ENCODE measurements at places on chromosomes 6 and 20.

GRCh38 chr20:57686931-57687652 lies 22.7 kb downstream of the PMEPA1 start:
- no peak for DNase-seq

- no peak for DNase-seq
Measured at GRCh38 chr6:114445846-114446245, 103.0 kb upstream of the HS3ST5 start.

DNA sequence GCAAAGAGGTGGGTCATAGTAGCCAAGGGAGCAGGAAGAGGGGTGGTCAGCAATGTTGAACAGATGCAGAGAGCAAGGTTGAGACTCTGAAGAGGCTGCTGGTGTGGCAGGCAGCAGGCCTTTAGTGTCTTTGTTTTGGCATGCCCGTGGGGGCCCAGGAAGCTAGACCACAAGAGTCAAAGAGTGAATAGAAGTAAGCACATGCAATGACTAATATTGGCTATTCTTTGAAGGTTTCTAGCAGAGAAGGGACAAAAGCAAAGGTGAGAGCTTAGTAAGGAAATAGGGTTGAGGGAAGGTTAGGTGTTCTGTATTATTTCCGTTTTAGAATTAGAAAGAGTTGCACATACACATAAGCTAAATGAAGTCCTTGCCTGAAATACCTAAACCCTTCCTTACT lies 18.8 kb downstream of the TDRD6 start:
- no peak for DNase-seq

- DNase-seq, result no peak
Measured at GRCh38 chr6:26500102-26500501, at the start of gene BTN1A1. Gene BTN1A1, plus strand, starts transcription at chr6:26500303. Its CDS starts 984 bp downstream, at chr6:26501287.

- no peak for DNase-seq
Measured at GRCh38 chr6:4615891-4616290, 160.3 kb upstream of the CDYL start.

DNA sequence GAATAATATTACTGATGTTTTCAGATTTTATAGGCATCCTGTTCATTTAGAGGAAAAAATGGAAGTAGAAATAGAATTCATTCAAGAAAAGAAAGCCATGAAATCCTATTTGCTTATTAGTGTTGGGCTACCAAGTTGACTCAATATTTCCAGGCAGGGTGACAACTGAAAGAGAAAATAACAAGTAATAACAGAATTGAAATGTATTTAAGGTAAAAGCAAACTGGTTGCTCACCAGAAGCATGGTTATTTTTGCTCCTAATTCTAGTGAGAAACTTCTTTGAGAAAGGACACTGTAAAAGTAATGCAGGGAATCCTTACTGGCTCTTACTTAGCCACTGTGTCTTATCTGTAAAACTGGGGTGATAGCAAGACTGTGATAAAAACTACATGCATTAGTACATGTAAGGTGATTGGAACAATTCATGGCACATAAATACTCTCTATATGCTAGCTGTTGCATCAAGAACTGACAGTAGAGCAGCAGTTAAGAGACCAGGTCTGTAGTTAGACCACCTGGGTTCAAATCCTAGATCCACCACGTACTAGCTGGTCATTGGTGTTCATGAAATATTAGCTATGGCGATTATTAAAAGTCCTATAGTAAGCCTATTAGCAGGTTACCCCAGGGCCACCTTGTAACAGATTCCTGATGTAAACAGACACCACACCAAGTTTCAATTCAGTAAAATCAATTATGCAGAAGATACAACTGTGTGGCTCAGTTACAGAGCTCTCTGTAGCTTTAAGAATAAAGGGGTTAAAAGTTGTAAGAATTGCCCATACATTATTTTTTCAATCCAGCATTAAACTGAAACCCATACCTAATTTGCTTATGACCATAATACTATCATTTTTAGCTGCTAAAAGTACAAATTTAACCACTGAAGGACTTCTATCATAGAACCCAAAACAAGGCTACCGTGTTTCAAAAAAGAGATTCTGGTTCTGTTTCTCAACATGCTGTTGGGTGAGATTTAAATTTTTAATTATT lies 159.2 kb upstream of the COL21A1 start:
- no peak for DNase-seq

Data from fibroblast of skin of left biceps (primary cell).